ENCODE measurements at places on chromosomes 16 and 17. TPM values are rescaled to one million over a fixed set of nuclear protein-coding genes. Genes with fewer than 3 reads are reported as not detected.

DNA sequence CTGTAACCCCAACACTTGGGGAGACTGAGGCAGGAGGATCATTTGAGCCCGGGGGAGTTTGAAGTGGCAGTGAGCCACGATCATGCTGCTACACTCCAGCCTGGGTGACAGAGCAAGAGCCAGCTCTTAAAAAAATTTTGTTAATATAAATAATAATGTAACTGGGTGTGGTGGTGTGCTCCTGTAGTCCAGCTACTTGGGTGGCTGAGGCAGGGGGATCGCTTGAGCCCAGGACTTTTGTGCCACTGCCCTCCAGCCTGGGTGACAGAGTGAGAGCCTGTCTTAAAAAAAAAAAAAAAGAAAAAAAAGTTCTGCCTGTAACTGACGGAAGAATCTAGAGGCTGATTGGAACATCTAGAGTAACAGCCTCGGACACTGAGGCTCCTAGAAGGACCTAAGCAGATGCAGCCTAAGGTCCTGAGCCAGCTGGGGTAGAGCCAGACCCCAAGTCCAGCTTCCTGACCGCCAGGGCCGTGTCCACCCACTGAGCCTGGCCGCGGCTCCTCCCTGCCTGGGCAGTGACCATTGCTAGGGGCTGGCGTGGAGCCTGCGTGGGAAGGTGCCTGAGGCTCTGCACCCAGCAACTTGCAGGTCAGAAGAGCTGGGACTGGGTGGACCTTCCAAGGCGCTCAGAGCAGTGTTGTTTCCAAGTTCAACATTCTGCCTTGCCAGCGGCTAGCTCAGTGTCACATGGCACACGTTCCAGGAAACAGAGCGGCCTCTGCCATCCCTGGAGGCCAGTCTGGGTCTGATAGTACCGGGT lies 209.4 kb upstream of the CIBAR2 start:
- H3K27me3 ChIP-seq, result no peaks in the 10 kb centered on the region
- no peaks in the 10 kb centered on the region for H3K36me3 ChIP-seq

- H3K27ac ChIP-seq, result no peak overlapping the region
- H3K4me1 ChIP-seq, result no peaks in the 10 kb centered on the region
- H3K4me3 ChIP-seq, result no peak overlapping the region
Measured at GRCh38 chr17:72199256-72199655, 78.4 kb downstream of the SOX9 start.

- H3K27ac ChIP-seq, result no peak overlapping the region
- no peaks in the 10 kb centered on the region for H3K36me3 ChIP-seq
- peaks cover 33% of the 10 kb centered on the region for H3K27me3 ChIP-seq
- H3K4me1 ChIP-seq, result peaks cover 7% of the 10 kb centered on the region
- peak; percentile 96 for DNase-seq
Measured at GRCh38 chr16:1991948-1992703, 2.4 kb downstream of the SYNGR3 start.

GRCh38 chr17:78263063-78263735 lies 31.8 kb downstream of the TMEM235 start:
- no peaks in the 10 kb centered on the region for H3K36me3 ChIP-seq
- no peak overlapping the region for H3K4me3 ChIP-seq
- H3K27ac ChIP-seq, result no peak overlapping the region
- no peaks in the 10 kb centered on the region for H3K27me3 ChIP-seq

DNA sequence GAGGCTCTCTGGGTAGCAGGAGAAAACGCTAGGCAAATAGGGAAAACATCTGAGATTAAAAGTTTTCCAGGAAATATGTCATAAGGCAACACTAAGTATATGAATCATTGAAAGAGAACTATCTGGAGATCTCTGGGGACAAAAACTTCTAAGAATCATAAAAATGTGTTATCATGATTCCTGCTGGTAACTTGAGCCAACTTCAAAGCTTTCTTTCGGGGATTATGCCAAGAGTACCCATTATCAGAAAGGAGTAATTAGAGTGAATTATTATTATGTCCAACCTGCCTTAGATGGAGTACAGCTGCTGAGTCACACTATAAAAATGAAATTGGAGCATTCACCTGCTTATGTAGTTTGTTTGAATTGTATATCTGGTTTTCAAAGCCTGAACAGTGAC lies 488.5 kb upstream of the SOX9 start:
- H3K4me3 ChIP-seq, result no peak overlapping the region
- no peaks in the 10 kb centered on the region for H3K4me1 ChIP-seq
- no peak overlapping the region for H3K27ac ChIP-seq
- no peaks in the 10 kb centered on the region for H3K27me3 ChIP-seq
- no peaks in the 10 kb centered on the region for H3K36me3 ChIP-seq
- DNase-seq, result no peak

Gene ATP2A3
- 32.6 TPM for total RNA-seq

Gene FBXL19
- total RNA-seq, result 71.5 TPM

Data from GM23338 (cell line).